ENCODE measurements at places on chromosomes 7 and 10. TPM values are rescaled to one million over a fixed set of nuclear protein-coding genes. Genes with fewer than 3 reads are reported as not detected.

DNA sequence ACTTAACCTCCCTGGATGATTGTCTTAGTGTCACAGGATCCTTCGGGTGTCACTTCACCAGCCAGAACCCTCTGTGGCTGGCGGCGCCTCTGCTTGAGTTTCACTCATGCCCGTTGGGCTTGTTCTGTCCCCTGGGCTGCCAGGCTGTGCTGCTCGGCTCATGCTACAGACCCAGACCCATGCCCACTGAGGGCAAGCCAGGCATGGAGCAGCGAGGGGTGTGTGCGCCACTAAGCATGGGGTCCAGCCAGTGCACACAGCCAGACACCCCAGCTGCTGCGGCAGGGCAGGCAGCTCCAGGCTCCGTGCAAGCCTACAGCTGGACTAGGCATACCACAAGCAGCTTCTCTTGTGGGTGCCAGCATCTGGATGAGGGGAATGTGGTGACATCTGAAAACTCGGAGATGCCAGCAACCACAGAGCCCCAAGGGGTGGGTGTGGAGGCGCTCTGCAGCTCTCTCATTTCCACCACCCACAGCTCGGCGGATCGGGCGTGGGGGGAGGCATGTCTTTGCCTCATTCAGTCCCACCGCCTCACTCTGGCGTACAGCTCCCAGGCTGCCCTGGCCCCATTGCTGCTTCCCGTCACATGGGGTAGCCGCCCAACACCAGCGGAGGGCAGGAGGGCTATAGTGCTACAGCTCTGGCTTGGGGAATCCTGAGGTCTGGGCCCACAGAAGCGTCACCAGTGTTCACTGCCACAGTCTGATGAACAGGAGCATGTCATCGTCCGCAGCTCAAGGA is 269.6 kb upstream of the LRGUK start:
- no peaks in the 10 kb centered on the region for H3K4me1 ChIP-seq
- no peak overlapping the region for H3K27ac ChIP-seq
- H3K4me3 ChIP-seq: no peak overlapping the region
- H3K27me3 ChIP-seq: no peaks in the 10 kb centered on the region

TMEM176B gene
- polyA plus RNA-seq: not detected

- H3K4me1 ChIP-seq: no peaks in the 10 kb centered on the region
- H3K36me3 ChIP-seq: no peaks in the 10 kb centered on the region
- H3K27me3 ChIP-seq: no peaks in the 10 kb centered on the region
- no peak for DNase-seq
- no peak overlapping the region for H3K4me3 ChIP-seq
These were observed 214.9 kb upstream of the ZMIZ1 start for GRCh38 chr10:78853864-78854263.

DNA sequence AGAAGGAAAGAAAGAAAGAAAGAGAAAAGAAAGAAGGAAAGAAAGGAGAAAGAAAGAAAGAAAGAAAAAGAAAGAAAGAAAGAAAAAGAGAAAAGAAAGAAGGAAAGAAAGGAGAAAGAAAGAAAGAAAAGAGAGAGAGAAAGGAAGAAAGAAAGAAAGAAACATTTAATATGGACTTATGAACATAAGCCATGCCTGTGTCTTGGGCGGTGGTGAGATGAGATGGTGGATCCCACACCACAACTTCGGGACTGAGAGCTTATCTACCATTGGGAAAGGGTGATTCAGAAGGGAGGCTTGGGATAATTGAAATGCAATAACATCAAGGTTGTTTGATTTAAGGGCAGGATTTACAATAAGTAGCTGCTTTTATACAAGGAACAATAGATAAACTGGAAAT is 843.9 kb upstream of the AUTS2 start:
- DNase-seq: no peak
- H3K4me1 ChIP-seq: no peaks in the 10 kb centered on the region
- H3K27me3 ChIP-seq: no peaks in the 10 kb centered on the region
- no peak overlapping the region for H3K27ac ChIP-seq

GRCh38 chr10:26448706-26449435 is 10.7 kb downstream of the APBB1IP start:
- peak; percentile 87 for DNase-seq
- H3K27me3 ChIP-seq: no peaks in the 10 kb centered on the region
- H3K4me1 ChIP-seq: peaks cover 95% of the 10 kb centered on the region

NRAP gene
- not detected for polyA plus RNA-seq

ARHGEF35 gene
- 2.0 TPM for polyA plus RNA-seq
